ENCODE measurements at places on chromosomes 2 and 18.

GRCh38 chr2:237466211-237466610 is 20.8 kb upstream of the MLPH start:
- DNase-seq, result no peak

- DNase-seq, result no peak
Observed at GRCh38 chr2:126239320-126239955, 416.5 kb upstream of the GYPC start.

GRCh38 chr18:21672521-21673267 is 31.9 kb downstream of the ABHD3 start:
- DNase-seq, result no peak

GRCh38 chr2:217049422-217049821 is 189.6 kb upstream of the TNP1 start:
- DNase-seq, result peak; percentile 87

DNA sequence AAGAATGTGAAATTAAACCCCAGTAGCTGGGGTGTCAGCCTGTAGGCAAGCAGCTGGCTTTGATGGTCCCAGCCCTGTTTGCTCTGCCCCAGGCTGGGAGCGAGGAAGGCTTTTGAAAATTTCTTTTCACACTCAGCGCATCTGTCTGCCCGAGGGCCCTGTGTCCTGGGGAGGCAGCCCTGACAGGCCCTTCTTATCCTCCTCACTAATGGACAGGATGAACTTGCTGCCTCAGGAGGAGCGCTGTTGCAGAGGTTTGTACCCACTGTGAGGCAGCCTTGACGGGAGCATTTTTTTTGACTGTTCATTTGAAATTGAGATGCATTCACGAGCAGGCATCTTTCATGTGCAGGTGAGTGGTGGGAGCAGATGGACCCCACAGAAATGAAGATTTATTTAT is 62.4 kb downstream of the SERPINB8 start:
- DNase-seq, result no peak

GRCh38 chr2:175462246-175462645 is 280.7 kb upstream of the ATP5MC3 start:
- DNase-seq, result no peak

GRCh38 chr2:30677231-30677630 is 130.0 kb downstream of the CAPN13 start:
- no peak for DNase-seq
